Naive thymus-derived CD8-positive, alpha-beta T cell (primary cell): ENCODE measurements at places on chromosomes 5 and 9.

- H3K27me3 ChIP-seq: no peaks in the 10 kb centered on the region
- H3K36me3 ChIP-seq: peaks cover 36% of the 10 kb centered on the region
- peaks cover 31% of the 10 kb centered on the region for H3K4me1 ChIP-seq
- no peak for DNase-seq
Observed at GRCh38 chr9:127758843-127759242, 19.6 kb downstream of the SH2D3C start.

DNA sequence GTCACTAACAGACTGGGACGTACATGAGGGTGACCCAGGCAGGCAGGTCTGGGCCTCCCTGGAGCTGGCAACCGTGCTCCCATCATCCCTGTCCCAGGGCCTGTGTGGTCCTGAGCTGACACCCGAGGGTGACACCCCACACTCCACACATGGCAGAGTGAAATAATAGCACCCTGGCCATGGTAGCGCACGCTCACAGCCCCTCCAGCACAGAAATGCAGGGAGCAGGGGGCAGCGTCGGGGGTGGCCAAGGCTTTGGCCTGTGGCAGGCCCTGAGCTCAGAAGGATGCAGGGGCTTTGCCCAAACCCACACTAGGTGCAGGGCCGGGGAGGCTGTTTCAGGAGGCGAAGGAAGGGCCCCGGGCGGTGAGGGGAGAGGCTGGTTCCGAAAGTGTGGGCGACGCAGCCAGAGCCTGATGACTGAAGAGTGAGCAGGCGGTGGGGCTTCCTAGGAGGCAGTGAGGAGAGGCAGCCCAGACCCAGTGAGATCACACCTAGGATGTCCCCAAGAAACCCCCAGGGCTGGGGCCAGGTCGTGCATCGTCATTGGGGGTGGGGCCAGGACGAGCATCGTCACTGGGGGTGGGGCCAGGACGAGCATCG lies 12.9 kb downstream of the OR2V2 start:
- peak overlapping the region; percentile 91 for H3K27ac ChIP-seq
- H3K36me3 ChIP-seq: no peaks in the 10 kb centered on the region
- peaks cover 17% of the 10 kb centered on the region for H3K4me1 ChIP-seq
- no peaks in the 10 kb centered on the region for H3K27me3 ChIP-seq
- DNase-seq: peak; percentile 76

DNA sequence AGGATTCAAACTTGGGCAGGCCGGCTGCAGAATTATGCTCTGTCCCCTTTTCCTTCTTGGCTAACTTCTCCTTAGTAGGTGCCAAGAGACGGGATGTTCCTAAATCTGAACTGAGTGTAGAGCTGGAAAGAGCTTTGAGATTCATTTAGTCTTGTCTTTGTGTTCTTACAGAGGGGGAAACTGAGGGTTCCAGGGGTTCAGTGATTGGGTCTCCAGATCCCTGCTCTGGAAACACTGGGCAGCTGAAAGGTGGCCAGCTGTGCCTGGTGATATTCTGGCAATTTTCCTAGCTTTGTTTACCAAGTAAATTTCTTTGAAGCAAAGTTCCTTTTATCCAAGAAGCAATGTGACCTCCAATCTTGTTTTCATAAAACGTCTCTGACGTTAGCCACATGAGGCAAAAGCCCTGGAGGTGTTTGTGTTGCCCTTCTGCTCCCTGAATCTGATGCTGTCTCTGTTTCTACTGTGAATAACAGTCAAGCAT lies 288.7 kb downstream of the ZSWIM6 start:
- H3K4me3 ChIP-seq: no peak overlapping the region
- no peak overlapping the region for H3K27ac ChIP-seq
- DNase-seq: no peak
- H3K27me3 ChIP-seq: peaks cover 19% of the 10 kb centered on the region

DNA sequence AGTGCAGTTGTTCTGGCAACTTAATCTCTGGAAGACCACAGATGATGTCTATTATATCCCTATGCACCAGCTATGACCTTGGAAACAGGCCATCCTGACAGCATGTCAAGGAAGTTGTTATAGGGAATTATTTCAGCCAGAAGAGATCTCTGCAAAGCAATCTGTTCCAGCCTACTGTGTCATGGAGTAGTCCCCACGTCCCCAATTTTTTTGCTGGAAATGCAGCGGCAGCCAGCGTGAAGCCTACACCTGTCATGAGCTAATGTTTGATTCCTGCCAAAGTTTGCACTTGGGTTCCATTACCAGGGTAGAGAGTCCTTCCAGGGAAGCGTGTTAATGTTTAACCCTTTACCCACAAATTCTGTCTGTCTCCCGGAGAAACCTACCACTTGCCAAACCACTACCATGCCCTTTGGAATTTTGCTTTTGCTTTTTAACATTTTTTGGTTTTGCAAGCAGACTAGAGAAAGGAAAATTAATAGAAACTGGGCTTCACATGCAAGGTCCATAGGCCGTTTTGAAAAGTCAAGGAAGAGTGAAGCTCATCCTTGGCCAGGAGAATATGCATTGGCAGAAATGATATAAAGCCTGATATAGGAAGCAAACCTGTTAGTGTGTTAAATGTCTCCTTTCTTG lies 174.9 kb upstream of the SPRY4 start:
- H3K4me3 ChIP-seq: no peak overlapping the region
- no peak for DNase-seq
- H3K27me3 ChIP-seq: peaks cover 1% of the 10 kb centered on the region
- H3K27ac ChIP-seq: no peak overlapping the region
- H3K36me3 ChIP-seq: no peaks in the 10 kb centered on the region

DNA sequence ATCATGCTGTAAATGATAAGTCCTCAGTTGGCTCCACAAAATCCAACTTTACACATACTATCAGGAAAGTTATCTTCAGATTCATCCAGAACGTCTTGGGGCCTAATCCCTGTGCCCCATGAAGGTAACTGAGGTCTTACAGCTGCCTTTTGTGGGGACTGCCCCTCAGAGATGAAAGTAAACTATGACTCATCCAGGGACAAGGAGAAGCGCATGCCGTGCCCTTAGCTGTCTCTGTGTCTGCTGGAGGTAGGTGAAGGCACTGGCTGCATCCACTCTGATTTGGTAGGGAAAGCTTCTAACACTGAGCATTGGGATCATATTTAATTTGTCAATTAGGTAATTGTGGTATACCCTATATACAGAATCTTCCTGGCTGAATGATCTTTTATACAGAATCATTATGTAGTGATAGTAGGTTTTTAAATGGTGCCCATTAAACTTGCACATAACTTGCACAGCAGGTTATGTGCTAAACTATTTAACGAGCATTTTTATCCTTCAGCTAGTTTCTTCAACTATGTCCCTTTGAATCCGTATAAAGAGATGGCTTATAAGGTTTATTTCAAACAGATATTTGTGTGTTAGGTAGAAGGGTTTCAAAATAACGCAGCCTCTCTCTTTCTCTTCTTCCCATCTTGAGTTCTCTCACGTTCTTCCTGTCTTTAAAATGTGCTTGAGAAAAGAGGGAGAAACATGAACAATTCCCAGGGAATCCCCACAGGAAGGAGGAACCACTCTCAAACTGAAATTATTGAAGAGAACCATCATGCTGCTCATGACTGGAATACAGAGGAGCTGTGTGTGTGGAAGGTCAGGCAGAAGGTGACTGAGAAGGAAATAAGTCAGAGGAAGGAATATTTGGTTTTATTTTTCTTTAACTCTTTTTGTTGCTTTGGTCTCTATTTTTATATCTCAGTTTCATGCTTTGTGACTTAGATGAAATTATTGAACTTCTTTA lies 250.9 kb downstream of the CD180 start:
- no peak overlapping the region for H3K4me3 ChIP-seq
- peaks cover 6% of the 10 kb centered on the region for H3K27me3 ChIP-seq
- DNase-seq: no peak
- no peaks in the 10 kb centered on the region for H3K4me1 ChIP-seq

DNA sequence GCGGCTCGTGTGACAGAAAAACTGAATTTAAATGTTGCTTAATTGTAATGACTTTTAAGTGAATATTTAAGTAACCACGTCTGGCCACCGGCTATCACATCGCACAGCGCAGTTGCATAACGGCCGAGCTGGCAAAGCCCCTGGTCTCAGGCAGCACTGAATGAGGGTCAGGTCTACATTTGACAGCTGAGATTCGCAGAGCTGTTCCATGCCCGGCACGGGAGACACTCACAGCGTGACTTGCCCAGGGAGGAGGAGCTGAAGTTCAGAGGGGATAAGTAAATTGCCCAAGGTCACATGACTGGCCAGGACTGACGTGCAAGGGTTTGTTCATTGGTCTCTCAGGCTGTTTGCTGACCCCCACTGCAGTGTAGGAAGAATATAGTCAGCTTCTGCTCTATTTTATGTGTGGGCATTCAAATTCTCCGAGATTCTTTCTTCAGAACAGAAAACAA lies 17.4 kb upstream of the COL5A1 start:
- H3K27ac ChIP-seq: no peak overlapping the region
- H3K4me1 ChIP-seq: no peaks in the 10 kb centered on the region
- peaks cover 3% of the 10 kb centered on the region for H3K27me3 ChIP-seq
- H3K36me3 ChIP-seq: no peaks in the 10 kb centered on the region

DNA sequence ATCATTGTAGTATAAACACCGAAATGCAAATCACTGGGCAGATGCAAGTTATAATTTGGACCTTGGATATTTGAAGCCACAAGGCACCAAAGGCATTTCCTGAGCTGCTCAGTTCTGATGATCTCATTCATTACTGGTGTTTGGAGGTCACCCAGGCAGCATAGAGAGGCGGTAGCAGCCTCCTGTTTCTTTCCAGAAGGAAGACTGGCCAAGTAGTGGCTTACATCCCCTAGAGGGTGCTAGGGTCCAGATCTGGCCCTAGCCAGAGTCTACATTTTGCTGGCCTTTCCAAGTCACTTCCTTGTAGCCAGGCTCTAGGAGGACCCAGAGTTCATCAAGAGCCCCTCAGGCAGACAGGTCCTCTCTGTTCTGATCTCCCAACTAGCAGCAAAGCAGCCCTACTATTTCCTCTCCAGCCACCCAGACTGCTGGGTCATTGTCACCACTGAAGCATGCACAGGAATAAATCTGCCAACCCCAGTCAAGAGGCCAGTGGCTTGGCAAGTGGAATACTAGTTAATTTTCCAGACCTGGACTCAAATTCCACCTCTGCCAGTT lies 33.4 kb upstream of the TTC1 start:
- no peak overlapping the region for H3K4me3 ChIP-seq
- DNase-seq: no peak
- H3K27me3 ChIP-seq: peaks cover 48% of the 10 kb centered on the region
- H3K36me3 ChIP-seq: no peaks in the 10 kb centered on the region

DNA sequence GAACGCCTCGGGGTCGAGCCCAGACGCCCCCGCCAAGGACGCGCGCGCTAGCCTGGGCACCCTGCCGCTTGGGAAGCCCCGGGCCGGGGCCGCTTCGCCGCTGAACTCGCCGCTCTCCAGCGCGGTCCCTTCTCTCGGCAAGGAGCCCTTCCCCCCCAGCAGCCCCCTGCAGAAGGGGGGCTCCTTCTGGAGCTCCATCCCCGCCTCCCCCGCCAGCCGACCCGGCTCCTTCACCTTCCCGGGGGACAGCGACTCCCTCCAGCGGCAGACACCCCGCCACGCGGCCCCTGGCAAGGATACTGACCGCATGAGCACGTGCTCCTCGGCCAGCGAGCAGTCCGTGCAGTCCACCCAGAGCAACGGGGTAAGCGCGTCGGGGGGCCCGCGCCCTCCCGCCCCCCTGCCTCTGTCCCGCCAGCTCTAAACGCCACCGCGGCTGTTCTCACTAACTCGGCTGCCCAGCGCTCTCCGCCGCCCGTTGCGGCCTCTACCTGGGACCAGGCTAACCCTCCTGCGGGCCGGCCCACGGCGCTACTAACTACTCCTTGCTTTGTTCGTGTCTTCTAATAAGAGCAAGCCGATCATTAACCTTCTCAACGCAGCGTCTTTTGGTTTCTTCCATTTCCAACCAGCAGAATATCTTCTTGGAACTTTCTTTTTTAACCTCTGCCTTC lies 93.6 kb upstream of the OTULINL start:
- no peak for DNase-seq
- peaks cover 9% of the 10 kb centered on the region for H3K4me1 ChIP-seq
- no peak overlapping the region for H3K4me3 ChIP-seq

DNA sequence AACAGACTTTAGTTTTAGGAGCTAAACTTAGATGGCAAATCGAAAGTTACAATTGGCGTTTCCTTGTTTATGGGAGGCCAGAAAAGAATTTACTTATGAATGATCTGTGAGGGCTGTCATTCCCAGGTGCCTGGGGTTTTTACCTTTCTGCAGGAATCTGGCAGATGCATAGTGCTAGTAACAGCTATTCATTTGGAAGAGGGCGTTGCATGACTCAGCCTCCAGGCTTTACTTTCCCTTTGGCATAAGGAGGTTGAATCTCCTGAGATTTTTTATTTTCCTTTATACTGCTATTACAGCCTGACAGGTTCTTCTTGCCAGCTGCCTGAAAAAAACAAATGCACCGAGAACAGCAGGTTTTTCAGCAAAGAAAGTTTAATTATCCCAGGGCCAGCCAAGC lies 30.0 kb downstream of the CARD6 start:
- peaks cover 3% of the 10 kb centered on the region for H3K27me3 ChIP-seq
- DNase-seq: no peak
- H3K4me1 ChIP-seq: no peaks in the 10 kb centered on the region
- no peak overlapping the region for H3K27ac ChIP-seq
- no peaks in the 10 kb centered on the region for H3K36me3 ChIP-seq
- no peak overlapping the region for H3K4me3 ChIP-seq
